T-helper 1 cell (primary cell): ENCODE measurements at places on chromosomes 7 and 10.

- DNase-seq: no peak
Measured at GRCh38 chr7:29370531-29371314, 176.1 kb downstream of the CHN2 start.

- no peak for DNase-seq
Measured at GRCh38 chr7:100102950-100103840, 1.8 kb downstream of the AP4M1 start.

DNA sequence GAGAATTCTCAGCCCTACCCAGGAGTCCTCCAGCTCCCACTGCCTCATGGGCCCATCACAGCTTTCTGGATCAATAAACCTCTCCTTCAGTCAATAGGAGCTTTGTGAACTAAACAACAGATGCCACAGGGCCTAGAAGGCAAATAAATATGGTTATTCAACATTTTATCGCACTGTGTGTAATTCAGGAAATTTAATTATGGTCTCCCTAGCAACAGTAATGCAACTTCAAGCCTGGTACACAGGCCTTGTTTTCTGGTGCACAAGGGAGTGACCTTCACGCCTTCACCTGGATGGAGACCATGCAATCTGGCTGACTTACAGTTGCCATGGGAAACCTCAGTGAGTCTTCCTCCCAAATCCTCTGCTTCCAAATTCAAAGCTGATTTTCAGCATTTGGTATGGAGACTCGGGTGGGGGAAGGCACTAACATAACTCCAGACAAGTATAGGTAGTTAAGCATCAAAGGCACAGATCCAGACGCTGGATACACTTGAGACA lies 441.0 kb upstream of the NPVF start:
- DNase-seq: no peak

DNA sequence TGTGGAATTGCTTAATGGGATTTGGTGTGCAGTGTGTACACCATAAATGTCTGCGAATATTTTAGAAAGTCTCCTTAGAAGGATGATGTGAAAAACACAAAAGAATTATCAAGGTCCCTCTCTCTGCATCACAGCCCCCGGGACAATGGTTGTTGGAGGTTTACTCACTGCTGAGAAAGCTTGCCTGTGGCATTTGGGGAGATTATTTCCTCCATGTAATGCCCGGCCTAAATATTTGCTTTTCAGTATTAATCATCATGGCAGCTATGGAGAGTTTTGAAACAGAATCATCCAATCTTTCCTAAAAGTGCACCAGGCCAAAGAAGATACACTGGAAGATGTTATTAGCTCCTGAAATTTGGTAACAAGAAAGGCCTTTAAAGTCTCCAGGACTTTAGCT lies 113.8 kb upstream of the ADCY1 start:
- DNase-seq: no peak

DNA sequence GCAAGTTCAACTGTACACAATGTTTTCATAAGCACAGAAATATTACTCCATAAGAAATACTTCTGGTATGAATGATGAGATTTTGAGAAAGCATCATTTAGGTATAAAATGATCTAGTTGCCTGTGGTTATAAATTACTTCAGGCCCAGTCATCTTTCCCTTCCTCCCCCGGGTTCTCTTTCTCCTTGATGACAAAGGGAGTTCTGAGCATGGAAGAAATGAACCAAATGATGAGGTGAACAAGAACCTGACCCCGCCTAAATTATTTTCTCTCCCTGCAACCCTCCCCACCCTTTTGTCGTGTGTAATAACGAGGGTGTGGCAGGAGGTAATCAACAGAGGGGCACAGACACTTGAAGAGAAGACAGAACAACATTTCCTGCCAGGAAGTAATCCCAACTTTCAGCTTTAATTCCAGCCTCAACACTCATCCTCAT lies 319.6 kb upstream of the SP8 start:
- DNase-seq: no peak

DNA sequence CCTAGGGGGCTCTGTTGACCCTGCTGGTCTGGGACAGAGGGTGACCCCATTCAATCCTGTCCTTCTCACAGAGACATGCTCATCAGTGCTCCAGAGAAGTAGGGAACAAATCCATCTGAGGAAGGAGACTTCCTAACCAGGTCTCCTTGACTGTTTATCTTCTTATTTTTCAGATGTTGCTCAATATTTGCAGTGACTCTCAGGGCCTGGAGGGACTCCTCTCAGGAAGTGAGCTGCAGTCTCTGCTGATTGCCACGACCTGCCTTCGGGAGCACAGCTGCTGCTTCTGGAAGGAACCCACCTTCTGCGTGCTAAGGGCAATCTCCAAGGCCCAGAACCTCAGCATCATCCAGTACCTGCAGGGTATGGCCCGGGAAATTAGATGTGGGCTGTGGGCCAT lies 41.0 kb downstream of the WDFY4 start:
- no peak for DNase-seq

GRCh38 chr7:50793120-50793946 lies 10.6 kb upstream of the GRB10 start:
- DNase-seq: peak; percentile 19

DNA sequence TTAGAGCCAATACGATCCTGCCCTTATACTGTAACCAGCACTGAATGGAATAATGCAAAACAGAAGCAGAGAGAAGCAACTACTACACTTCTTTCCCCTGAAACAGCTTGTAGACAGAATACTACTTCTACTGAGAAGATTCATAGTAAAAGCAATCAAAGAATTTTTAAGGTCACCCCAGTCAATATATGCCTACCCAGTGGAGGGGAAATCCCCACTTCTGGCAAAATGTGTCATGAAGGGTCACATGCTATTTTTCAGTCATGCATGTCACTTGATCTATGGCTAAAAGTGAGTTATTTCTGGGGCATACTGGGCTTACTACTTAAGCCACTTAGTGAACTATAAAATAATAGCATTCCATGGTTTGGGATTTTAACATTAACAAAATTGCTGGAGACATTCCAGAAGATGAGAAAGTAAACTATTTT lies 25.6 kb downstream of the IRF5 start:
- peak; percentile 26 for DNase-seq

DNA sequence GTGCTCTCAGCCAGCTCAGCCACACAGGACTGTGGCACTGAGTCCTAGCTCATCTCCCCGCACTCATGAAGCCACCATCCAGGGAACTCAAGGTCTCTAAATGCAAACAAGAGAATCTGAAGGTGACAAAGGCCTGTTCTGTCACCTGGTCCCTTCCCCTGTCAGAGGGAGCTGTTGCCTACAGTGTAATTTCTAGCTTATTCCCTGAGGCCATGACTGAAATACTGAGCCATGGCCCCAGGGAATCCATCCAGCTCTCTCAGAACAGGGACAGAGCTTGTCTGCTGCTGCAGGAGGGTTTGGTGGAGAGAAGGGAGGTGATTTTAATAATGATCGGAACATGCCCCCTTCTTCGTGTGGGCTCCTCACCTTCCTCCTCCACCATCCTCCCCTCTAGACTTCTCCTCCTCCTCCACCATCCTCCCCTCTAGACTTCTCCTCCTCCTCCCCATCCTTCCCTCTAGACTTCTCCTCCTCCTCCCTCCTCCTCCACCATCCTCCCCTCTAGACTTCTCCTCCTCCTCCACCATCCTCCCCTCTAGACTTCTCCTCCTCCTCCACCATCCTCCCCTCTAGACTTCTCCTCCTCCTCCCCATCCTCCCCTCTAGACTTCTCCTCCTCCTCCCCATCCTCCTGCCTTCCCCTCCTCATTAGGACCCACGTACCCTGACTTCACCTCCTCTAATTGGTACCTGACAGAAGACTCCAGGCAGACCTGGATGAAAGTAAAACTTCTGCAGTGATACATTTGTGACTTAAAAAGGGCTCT lies 338.0 kb upstream of the MKI67 start:
- DNase-seq: peak; percentile 30

- no peak for DNase-seq
Measured at GRCh38 chr10:122182308-122182707, 88.8 kb upstream of the BTBD16 start.

DNA sequence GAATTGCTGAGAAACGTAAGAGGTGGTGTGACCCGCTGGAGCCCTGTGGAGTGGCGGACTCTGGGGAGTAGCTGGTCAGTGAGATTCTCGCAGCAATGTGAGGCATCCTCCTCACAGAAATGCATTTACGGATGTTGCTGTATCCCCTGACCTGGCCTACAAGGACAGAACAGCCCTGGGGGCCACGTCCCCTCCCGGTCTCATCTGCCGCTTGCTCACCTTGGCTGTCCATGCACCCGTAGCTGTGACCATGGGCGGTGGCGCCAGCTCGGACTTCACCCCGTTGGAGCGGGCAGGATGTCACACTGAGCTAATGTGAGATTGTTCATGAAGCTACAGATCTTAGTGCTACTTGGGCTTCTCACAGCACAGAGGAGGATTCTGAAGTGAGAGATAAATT lies 193.8 kb downstream of the EBF3 start:
- DNase-seq: no peak

- no peak for DNase-seq
Measured at GRCh38 chr10:68092512-68092911, 16.8 kb upstream of the MYPN start.

DNA sequence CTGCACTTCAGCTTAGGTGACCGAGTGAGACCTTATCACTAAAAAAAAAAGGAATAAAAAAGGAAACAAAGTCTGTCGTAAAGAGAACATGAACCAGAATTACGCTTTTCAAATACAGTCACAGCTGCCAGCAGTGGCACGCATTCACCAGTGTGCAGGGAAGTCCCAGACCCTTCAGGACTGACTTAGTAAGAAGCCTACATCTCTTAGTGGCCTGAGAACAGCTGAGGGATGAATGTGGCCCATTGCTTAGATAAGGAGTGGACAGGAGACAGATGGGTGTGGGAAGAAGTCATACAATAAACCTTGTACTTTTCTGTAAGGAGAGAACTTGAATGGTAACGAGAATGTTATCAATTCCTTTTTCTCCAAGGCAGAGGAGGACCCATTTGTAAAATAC lies 178.5 kb downstream of the JCAD start:
- DNase-seq: no peak

DNA sequence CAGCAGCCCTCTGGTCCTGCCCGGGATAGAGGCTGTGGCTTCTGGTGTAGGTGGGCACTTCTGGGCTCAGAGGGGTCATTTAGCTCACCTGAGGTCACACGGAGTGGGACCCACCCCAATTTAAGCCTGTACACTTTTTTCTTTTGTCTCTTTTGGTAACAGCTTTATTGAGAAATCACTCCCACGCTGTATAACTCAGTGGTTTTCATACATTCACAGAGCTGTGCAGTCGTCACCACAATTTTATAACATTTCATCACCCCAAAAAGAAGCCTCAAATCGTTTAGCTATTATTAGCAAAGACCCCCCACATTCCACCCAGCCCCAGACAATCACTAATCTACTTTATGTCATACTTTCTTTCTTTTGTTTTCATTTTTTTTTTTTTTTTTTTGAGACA lies 62.3 kb downstream of the LHPP start:
- DNase-seq: no peak

- DNase-seq: no peak
Measured at GRCh38 chr7:41870461-41871138, 167.7 kb upstream of the INHBA start.

DNA sequence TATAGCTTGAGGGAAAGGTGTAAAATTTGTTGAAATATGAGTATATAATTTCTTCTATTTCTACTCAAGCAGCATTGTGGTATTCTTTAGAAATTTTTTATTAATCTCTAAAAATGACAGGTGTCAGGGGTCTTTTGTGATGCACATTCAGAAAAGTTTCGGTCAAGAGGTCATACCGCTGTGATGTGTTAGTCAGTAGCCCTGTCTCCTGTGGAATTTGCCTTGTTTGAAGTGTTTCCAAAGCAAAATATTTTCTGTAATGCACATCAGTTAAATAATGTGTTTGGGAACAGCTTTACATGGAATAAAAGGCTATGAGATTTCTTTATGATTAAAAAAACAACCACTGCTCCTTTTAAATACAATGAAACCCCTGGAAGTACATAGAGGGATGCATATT lies 35.8 kb downstream of the FOXP2 start:
- DNase-seq: no peak

- DNase-seq: no peak
Measured at GRCh38 chr10:29525762-29526161, 109.0 kb downstream of the SVIL start.

DNA sequence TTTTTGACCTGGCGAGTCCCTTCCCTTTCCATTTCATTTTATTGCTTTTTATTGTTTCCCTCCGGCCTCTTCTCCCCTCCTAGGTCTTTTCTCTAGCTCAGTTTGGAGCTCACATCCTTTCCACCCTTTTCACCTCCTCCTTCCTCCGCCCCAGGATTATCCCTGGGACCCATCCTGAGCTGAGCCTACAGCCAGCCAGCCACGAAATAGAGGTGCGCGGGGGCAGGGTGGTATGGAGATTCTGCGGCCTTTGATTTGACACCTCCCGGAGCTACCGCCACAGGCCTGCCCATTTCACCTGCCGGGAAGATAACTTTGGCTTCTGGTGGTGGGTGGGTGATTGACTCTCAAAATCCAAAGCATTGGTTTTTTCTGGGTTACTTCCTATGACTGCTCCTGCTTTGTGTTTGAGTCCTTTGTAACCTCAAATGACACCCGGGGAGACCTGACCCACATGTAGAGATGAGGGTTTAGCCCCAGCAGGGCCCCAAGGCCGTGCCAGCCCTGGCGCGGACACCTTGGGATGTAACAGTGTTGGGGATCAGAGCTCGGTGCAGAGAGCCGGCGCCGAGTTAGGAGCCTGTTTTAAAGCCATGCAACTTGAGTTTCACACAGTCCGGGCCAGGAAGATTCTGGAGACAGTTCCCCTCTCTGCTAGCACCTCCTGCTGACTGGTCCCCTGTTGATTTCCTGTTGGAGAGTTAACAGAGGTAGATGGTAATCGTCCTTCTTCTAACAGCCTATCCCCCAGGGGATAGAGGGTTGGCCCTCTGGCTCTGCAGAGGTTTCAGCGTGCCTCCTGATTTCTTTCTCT lies 1.5 kb downstream of the DUSP5 start:
- DNase-seq: no peak

DNA sequence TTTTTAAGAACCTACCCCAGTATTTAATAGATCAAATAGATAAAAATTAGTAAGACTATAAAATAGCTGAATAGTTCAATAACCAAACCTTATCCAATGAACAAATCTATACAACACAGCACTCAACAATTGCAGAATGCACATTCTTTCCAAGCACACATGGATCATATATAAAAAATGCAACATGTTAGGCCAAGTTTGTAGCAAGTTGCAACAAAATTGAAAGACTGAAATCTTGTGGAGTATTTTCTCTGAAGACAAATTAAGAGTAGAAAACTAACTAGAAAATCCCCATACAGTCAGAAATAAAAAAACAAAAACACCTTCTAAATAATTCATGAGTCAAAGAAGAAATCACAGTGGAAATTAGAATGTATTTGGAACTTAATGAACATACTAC lies 317.3 kb downstream of the PHTF2 start:
- DNase-seq: no peak

- DNase-seq: no peak
Measured at GRCh38 chr7:51251290-51251689, 65.3 kb downstream of the COBL start.
